Stimulated activated CD8-positive, alpha-beta memory T cell treated with anti-CD3 and anti-CD28 coated beads, Interleukin-2, amount 100 ng/mL, for 1 hour (primary cell): ENCODE measurements at places on chromosomes 1 and 21.

- DNase-seq, result no peak
These were observed 32.1 kb downstream of the ADCY10 start for GRCh38 chr1:167881786-167882185.

GRCh38 chr1:64051796-64052195 lies 151.6 kb upstream of the UBE2U start:
- DNase-seq, result no peak

DNA sequence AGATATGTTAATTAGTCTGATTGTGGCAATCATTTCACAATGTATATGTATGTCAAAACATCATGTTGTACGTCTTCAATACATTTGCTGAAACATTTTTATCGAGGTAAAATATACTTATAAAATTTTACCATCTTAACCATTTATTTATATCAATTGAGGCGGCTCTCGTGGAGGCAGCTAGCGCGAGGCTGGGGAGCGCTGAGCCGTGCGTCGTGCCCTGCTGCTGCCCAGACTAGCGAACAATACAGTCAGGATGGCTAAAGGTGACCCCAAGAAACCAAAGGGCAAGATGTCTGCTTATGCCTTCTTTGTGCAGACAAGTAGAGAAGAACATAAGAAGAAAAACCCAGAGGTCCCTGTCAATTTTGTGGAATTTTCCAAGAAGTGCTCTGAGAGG lies 202.5 kb upstream of the PBX1 start:
- no peak for DNase-seq

- DNase-seq, result no peak
These were observed 119.2 kb downstream of the LRIG2 start for GRCh38 chr1:113192242-113192641.

- DNase-seq, result no peak
These were observed 9.4 kb downstream of the FCAMR start for GRCh38 chr1:206960676-206961386.

DNA sequence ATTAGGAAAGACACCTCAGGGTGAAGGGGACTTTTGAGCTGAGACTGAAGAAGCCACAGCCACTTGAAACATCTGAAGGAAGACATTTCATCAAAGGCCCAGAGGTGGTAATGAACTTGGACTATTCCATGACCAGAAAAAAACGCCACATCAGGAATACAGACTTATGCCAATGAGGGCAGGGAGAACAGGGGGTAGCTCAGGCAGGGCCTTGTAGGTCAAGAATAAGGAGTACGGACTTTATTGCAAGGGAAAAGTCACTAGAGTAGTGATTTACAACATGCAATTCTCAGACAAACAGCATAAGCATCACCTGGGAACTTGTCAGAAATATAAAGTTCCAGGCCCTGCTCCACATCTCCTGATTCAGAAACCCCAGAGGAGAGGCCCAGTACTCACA lies 11.8 kb downstream of the TP53BP2 start:
- DNase-seq, result no peak

- no peak for DNase-seq
These were observed 8.9 kb upstream of the TNFRSF25 start for GRCh38 chr1:6474815-6475282.

DNA sequence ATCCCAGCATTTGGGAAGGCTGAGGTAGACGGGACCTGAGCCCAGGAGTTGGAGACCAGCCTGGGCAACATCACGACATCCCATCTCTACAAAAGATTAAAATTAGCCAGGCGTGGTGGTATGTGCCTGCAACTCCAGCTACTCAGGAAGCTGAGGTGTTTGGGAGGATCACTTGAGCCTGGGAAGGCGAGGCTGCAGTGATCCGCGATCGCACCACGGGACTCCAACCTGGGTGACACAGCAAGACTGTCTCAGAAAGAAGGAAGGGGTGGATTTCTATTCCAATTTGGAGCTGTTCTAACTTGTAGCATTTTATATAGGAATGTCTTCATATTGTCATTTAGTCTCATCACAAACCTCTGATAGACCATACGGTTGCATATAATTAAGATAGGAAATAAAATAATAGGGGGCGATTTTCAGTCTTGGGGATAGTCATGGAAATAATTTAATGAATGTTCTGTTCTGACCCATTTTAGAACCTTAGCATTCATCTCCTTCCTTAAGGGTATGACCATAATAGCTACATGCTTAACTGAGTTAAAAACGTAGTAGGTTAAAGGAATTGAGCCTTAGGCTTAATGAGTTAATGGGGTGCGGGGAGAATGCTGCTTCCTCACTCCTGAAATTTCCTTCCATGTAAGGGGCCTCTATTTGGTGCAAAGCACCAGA lies 93.1 kb downstream of the ADCY10 start:
- no peak for DNase-seq

DNA sequence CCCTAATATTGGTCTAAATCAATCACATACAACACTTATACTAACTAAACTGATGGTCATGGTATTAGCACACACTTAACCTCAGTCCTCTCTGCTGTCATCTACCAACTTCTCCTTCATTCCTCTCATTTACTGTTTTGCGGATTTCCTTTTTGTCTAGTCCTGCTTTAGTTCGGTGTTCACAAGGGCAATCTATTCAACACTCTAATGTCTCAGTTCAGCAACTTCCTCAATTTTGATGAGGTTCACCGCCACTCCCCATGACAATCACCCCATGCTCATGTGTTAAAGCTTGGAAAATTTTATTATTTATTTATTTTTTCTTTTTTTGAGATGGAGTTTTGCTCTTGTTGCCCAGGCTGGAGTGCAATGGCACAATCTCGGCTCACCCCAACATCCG lies 301.1 kb downstream of the PTPRC start:
- no peak for DNase-seq

GRCh38 chr1:202158810-202159533 lies 1.4 kb downstream of the PTPN7 start:
- no peak for DNase-seq

DNA sequence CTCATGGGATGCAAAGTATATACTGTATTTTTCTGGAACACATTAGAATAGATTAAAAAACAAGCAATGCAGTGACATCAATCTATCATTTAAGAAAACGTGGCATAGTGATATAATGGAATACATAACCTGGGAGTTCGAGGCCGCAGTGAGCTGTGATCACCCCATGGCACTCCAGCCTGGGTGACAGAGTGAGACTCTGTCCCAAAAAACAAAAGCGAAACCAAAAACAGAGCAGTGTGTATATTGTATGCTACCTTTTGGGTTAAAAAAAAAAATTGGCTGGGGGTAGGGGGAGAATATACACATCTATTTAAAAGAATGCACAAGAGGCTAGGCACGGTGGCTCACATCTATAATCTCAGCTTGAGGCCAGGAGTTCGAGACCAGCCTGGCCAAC lies 13.5 kb downstream of the SLC2A1 start:
- no peak for DNase-seq

GRCh38 chr1:206059355-206059915 lies 6.5 kb downstream of the RHEX start:
- DNase-seq, result no peak

DNA sequence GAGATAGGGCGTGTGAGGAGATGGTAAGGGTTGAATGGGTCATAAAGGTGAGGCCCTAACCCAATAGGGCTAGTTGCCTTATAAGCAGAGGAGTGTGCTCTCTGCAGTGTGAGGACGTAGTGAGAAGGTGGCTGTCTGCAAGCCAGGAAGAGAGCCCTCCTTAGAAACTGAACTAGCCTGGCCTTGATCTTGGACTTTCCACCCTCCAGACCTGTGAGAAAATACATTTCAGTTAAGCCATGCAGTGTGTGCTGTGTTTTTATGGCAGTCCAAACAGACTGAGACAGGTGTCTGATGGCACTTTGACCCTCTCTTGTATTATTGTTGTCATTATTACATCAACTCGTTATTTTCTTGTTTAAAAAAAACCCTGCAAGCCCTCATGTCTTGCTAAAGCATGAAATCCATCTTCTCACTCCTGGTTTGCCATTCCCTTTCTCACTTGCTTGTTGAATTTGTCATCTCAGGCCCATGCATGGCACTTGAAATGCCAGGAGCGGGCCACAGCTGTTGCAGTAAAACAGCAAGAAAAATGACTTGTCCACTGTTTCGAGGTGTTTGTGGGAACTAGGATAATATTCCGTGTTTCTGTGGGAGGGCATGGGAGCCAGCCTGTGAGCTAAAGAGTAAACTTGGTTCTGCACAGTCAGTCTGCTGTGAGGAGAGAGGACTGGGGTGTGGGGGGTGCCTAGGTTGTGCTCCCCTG lies 78.6 kb downstream of the STUM start:
- DNase-seq, result no peak

- no peak for DNase-seq
These were observed 23.9 kb upstream of the KCTD3 start for GRCh38 chr1:215543191-215543606.

DNA sequence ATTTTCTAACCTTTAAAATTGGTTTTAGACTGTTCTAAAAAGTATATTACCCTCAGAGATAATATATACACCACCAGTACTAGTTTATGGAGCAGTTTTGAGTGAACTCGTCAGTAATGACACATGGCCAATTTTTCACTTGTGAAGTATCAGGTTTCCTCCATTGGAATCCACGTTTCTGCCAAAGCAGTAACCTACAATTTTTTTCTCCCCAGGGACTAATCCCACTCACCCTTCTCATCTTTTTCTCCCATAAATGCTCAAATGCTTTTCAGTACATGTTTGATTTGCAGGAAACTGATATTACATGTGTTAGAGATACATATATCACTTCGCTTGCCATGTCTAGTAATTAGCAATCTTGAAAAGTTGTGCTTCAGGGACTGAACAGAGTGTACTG lies 94.1 kb downstream of the COL24A1 start:
- no peak for DNase-seq

GRCh38 chr1:106753066-106753465 lies 303.4 kb upstream of the PRMT6 start:
- DNase-seq, result no peak

GRCh38 chr1:93814795-93815340 lies 64.1 kb downstream of the DNTTIP2 start:
- no peak for DNase-seq

DNA sequence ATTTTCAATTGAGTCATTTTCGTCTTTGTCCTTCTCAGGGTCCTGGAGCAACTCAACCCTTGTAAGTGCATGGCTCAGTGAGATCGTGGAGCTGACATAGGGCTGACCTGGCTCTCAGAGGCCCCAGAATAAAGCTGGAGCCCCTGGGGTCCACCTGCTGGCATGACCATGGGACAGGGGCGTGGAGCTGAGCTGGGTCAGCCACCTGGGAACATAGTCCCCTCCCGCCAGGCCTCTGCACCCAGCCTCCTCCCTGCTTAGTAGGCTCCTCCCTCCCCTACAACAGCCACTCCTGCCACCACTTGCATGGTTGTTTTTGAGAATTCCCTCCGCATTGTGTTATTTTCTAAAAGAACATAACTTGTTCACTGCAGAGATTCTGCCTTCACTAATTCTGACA lies 3.1 kb upstream of the RIPK4 start:
- no peak for DNase-seq

DNA sequence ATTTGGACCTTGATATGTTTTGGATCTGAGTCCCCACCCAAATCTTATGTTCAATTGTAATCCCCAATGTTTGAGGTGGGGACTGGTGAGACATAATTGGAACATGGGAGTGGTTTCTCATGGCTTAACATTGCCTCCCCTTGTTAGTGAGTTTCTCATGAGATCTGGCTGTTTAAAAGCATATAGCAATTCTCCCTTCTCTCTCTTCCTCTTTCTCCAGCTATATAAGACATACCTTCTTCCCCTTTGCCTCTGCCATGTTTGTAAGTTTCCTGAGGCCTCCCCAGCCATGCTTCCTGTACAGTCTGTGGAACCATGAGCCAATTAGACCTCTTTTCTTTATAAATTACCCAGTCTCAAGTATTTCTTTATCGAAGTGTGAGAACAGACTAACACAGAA lies 692.4 kb downstream of the KCNT2 start:
- no peak for DNase-seq

GRCh38 chr1:227898502-227899140 lies 49.1 kb downstream of the WNT9A start:
- no peak for DNase-seq

DNA sequence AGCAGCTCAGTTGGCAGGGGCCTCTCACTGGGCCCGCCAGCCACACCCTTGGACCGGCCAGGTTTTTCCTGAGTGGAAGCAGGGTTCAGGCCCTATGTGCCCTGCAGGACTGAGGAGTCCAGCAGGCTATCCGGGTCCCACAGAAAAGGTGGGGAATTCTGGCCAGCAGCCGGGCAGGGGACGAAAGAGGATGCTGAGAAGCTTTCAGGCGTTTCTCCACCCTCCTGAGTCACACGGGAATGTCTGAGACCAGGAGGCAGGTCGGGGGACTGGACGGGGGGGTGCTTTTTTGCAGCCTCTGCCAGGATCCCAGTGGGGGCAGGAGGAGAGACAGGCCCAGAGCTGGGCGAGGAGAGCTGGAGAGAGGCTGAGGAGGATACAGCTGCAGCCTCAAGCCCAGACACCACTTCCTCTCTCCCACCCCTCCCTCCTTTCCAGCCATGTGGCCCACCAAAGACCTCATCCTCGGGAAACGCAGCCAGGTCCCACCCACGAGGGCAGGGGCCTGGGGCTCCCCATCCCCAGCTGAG lies 105.4 kb downstream of the SPSB1 start:
- no peak for DNase-seq

GRCh38 chr21:44582055-44582454 lies 1.7 kb upstream of the KRTAP10-5 start:
- DNase-seq, result no peak

- DNase-seq, result peak; percentile 34
These were observed 11.7 kb upstream of the EPHA2 start for GRCh38 chr1:16167331-16168143.

- no peak for DNase-seq
These were observed 881.5 kb downstream of the LTN1 start for GRCh38 chr21:28111151-28111619.

- DNase-seq, result no peak
These were observed 196.0 kb downstream of the FMN2 start for GRCh38 chr1:240287722-240288121.

DNA sequence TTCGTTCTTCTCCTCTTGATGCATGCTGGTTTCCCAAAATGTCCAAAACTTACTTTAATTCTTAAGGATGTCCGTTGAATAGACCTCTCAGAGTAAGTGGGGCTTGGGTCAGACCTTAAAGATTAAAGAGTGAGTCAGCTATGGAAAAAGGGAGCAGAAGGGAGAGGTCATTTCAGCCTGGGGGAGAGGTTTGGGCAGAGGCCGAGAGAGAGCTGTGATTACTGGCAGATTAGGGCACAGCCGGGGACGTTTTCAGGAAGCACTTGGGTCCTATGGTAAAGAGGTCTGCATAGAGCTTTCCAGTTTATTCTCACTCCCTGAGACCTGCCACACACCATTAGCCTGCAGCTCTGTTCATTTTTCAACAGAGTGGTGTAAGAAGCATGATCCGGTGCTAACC lies 14.0 kb upstream of the ST3GAL3 start:
- DNase-seq, result no peak

GRCh38 chr1:63442141-63442475 lies 74.7 kb downstream of the ALG6 start:
- no peak for DNase-seq

DNA sequence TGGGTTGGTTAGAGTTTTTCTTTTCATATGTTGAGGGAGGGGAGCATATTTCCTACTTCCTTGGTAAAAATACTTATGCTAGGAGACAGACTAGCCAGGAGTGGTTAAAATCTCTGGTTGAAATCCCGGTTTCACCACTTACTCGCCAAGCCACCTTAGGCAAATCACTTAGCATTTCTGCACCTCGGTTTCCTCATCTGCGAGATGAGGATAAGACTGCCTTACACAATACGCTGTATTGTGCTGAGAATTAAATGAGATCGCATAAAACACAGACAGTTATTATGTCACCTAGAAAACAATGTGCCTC lies 1.4 kb downstream of the IFFO2 start:
- no peak for DNase-seq
